CD4-positive, CD25-positive, alpha-beta regulatory T cell (primary cell): ENCODE measurements at places on chromosomes 2 and 18.
A peak's percentile ranks its signal among the peaks of the same experiment; 100 is the strongest.

- DNase-seq: no peak
Measured at GRCh38 chr2:178084273-178084672, 11.7 kb upstream of the PDE11A start.

DNA sequence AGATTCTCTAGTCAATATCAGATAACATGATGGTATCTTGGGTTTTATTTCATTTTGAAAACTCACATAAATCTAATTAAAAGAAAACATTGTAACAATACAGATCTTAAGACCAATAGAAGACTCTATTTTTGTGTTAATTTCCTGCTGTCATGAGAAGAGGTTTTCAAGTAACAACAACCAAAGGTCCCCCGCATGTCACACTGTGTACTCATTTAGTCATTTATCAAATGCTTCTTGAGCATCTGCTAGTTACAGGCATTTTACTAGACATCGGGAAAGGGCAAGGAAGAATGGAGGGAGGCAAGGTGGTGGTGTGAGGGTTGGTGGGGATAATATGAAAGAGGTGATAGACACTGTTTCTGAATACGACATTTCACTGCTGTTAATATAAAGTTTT, 77.7 kb upstream of the CHRNA1 start:
- no peak for DNase-seq

GRCh38 chr2:238282861-238283738, 5.3 kb downstream of the PER2 start:
- no peak for DNase-seq

GRCh38 chr2:138237667-138238384, 263.7 kb upstream of the SPOPL start:
- DNase-seq: no peak

DNA sequence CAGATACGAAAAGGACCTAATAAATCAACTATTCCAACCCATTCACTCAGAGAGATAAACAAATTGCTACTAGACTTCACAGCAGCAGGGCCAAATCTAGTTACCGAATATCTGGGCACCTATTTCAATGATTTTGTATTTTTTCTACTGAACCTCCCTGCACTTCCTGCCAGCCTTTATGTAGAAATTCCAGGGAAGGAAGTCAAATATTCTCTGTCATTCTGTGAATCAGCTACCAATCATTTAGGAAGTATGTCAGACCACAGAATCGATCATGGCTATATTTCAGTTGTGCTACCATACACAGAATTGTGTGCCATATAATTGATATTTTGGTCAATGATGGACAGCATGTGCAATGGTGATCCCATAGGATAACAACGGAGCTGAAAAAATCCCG, 109.6 kb upstream of the SPOPL start:
- no peak for DNase-seq

GRCh38 chr2:73998451-73998850, 13.7 kb downstream of the TET3 start:
- peak; percentile 71 for DNase-seq

DNA sequence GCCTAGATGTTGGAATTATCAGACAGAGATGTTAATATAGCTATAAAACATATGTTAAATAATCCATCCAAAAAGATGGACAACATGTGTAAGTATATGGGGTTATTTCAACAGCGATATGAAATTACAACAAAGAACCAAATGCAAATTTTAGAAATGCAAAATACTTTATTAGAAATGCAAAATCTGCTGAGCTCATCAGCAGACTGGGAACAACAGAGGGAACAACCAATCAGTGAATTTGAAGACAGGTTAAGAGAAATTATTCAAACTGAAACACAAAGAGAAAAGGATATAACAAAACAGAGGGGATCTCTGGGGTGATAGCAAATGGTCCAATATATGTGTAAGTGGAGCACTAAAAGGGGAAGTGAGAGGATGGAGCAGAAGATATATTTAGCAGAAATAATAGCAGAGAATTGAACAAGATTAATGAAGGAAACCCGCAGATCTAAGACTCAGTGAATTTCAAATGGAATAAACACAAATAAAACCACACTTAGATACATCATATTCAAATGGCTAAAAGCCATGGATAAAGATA, 13.5 kb upstream of the HS6ST1 start:
- no peak for DNase-seq

DNA sequence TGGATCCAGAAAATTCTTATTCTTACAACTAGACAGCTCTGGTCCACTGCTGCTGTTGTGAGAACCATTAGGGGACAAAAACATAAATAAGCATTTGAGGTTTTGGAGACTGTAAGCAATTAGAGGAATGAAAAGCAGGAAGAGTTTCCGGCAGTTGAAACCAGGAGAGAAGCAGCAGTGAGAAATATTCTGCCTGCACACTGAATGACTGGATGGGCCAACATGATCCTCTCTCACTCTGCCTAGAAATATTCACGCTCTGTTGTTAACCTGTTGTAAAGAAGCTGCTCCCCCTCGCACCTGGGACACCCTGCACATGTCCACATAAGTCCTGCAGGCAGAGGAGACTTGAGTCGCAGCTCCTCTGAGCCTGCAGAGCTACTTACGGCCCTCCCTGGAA, 60.4 kb upstream of the RNF152 start:
- no peak for DNase-seq

GRCh38 chr18:6363216-6363615, 51.5 kb downstream of the L3MBTL4 start:
- no peak for DNase-seq

- no peak for DNase-seq
Measured at GRCh38 chr2:120576509-120577474, 158.9 kb upstream of the GLI2 start.

DNA sequence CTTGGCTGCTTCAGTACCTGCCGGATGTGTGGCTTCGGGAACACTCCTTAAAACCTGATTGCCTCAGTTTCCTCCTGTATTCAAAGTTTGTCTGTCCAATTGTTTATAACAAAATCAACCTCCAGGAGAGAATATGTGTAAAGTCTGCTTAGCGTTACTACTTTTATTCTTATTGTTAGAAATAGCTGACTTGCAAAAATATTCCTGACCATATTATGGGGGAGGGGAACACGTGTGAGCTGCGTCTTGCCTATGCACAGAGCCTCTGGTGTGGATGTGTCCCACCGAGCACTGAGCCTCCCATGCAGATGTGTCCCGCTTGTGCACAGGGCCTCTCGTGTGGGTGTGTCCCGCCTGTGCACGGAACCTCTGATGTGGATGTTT, 82.5 kb downstream of the DCDC2C start:
- DNase-seq: no peak

DNA sequence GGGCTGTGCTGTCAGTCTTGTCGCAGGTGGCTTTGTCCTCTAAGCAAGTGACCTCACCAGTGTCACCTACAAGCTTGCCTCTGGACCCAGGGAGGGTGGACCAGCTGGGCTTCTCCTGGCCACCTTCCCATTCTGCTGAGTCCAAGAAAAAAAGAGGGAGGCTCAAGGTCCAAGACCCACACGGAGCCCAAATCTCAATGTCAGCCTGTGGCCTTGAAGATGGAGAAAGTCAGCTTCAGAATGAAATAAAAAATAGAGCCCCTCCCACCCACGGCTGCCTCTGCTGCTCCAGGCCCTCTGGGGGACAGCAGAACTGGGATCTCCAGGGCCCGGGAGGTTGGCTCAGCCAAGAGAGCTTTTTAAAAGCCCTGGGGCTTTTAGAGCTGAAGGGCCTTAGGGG, 145.9 kb downstream of the TNS1 start:
- no peak for DNase-seq

GRCh38 chr18:2522112-2522511, 49.2 kb downstream of the METTL4 start:
- DNase-seq: no peak

DNA sequence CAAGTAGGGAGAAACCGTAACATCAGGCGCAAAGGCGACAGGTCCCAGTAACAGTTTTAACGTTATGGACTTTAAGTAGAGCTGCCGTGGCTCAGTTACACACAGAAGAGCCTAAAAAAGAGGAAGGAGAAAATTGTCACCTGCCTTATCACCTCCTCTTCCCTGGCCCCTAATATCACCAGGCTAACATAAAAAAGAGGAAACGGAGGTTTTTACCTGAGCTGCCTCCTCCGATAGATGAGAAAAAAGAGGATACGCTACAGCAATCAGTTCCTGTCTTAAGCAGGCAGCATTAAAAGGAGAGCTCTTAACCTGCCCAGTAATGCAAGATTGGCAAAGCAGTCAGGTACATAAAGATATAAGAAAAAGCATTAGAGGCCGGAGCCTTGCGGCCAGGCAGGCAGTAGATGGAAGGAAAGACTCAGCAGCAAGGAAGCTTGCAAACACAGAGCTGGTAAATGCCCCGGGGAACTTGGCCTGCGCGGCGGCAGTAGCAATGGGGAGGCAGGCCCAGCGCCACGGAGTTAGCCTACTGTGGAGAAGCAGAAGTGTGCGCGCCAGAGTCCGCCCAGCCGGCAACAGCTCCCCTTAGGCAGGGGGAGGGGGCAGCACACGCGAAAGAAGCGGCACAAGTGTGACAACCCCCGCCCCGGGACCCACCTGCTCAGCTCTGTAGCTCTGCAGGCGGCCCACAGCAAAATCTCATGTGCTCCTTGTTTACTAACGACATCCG, 116.3 kb upstream of the SCN7A start:
- DNase-seq: no peak

DNA sequence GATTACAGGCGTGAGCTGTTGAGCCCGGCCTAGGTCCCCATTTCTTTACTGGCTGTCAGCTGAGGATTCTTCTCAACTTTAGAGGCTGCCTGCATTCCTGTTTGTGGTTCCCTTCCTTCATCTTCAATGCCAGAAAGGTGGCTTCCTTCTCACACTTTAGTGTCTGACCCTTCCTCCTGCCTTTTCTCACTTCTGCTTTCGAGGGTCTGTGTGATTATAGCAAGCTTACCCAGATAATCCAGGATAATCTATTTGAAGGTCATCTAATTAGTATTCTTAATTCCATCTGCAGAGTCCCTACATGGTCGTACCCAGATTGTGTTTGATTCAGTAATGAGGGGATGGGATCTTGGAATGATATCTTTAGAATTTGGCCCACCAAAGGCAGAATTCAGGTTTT, 157.4 kb downstream of the TANC1 start:
- no peak for DNase-seq

DNA sequence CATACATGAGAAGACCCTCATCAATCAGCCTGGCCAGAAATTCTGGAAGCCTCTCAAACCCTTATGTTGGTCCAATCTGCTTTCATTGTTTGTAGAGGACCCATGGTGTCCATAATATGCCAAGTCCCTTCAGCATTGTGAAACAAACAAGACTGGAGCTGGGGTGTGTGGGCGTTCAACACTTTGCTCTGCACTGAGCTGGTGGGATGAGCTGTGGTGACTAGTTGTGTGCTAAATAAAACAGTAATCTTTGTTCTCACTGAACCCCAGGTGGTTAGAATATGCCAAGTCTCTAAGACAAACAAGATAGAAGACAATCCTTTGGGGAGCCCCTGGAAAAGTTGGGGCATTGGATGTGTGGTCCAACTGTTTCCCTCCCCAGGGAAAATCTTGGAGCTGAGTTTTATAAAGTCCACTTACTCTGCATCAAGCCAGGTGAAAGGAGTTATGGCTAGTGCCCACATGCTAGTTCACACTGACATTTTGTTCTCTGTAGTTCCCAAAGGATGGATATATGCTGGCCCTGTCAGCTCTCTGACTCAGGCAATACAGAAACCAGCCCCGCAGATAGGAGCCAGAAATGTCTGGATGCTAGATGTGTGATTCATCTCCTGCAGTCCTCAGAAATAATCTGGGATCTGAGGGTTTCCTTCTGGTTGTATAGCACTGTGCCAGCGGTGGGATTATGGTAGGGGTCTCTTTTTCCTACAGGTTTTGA, 260.2 kb downstream of the TMX3 start:
- DNase-seq: no peak

DNA sequence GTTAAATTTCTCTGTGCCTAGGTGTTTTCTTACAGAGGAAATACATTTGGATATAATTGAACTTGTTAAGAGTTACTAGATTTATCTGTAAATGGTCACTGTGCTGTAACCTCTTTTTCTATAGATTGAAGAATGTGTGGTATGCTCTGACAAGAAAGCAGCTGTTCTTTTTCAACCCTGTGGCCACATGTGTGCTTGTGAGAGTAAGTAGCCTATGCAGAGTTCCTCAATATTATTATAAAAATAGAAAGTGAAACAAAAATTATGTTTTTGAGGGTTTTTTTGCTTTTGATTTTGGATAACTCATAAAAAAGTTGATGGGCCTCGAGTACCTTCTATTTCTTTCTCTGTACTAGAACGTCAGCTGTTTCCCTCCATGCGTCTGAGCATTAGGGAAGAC, 112.4 kb downstream of the MIB1 start:
- peak; percentile 50 for DNase-seq

GRCh38 chr2:9484533-9484932, 10.2 kb downstream of the IAH1 start:
- no peak for DNase-seq

- DNase-seq: no peak
Measured at GRCh38 chr2:4246364-4247131, 543.2 kb downstream of the DCDC2C start.

- no peak for DNase-seq
Measured at GRCh38 chr2:180577567-180577966, 402.8 kb upstream of the UBE2E3 start.

DNA sequence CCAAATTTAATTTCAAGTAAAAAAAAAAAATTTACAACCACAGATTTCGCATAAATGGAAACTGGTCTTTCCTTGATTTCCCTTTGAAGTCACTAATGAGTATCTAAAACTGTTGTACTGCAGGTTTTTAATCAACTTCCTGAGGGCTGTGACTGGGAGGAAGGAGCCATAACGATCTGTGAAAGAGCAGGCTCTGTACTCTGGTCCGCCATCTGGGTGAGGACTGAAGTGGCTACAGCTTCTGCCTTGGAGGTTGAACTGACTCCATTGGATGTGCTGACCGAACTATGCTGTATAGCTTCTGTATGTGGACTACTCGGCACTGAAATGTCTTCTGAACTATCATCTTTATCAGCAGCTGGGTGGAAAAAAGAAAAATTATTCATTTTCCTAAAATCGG, 69.3 kb upstream of the CHN1 start:
- no peak for DNase-seq

GRCh38 chr2:235713189-235713588, 219.3 kb downstream of the AGAP1 start:
- DNase-seq: no peak

- DNase-seq: no peak
Measured at GRCh38 chr18:58394602-58395425, 234.1 kb downstream of the ALPK2 start.

GRCh38 chr18:62249478-62250097, 62.5 kb downstream of the RELCH start:
- peak; percentile 68 for DNase-seq

- DNase-seq: no peak
Measured at GRCh38 chr2:132400169-132400900, 16.3 kb upstream of the GPR39 start.

GRCh38 chr2:62941413-62941812, 109.2 kb upstream of the OTX1 start:
- DNase-seq: no peak

- no peak for DNase-seq
Measured at GRCh38 chr2:225165052-225165451, 122.8 kb upstream of the DOCK10 start.

GRCh38 chr2:61795408-61795807, 58.5 kb downstream of the FAM161A start:
- no peak for DNase-seq

DNA sequence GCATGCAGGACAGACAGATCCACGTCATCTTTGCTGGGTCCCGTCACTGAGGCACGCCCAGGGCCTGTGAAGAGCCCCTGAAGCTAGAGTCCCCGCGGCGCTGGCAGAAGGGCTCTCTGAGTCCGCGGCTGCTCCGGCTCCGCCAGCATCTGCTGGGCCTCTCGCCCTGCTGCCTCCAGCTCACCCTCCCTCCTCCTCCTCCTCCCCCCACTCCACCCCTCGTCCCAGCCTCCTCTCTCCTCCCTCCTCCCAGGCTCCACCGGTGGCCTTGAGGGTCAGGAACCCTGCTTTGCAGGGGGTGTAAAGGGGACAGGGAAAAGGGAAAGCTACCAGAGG, at the start of gene TNS1:
TSS of gene TNS1 (minus strand) at position 151 of the 336 bp plus-strand sequence. CDS start at position 28, 123 bp downstream.
- DNase-seq: no peak
